ENCODE measurements at places on chromosomes 1 and 21.

DNA sequence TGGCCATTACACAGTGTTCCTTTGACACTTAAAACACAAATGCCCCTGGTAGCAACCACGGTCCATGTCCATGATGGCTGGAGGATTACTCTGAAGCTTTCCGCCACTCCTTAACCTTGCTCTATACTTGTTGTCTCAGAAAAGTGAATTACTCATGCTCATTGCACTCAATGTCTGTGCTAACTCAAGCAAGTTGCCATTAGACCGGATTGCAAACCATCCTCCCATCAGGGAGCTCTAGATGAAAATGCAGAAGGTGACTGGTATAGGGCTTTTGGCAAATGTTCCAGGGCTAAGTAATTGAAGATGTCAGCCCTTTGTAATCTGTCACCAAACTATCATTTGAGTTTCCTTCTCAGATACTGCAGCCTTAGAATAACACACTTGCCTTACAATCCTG is 1288.3 kb upstream of the B3GALT2 start:
- no peak for DNase-seq

DNA sequence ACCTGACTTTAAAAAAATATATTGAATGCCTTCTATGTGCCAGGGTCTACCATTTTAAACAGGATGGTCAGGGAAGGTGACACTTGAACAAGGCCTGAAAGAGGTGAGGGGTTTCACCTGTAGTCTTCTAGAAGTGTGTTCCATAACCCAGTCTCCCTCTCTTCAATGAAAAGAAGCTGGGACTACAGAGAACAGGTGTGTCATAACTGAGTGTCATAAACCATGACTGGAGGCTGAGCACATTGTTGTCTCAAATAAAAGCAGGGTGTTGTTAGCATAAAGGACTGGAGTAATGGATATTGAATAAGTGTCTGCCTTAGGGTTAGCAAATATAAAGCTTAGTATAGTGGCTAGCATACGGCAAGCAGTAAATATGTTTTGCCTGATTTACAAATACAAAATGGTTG is 65.4 kb downstream of the SYDE2 start:
- peak; percentile 75 for DNase-seq

DNA sequence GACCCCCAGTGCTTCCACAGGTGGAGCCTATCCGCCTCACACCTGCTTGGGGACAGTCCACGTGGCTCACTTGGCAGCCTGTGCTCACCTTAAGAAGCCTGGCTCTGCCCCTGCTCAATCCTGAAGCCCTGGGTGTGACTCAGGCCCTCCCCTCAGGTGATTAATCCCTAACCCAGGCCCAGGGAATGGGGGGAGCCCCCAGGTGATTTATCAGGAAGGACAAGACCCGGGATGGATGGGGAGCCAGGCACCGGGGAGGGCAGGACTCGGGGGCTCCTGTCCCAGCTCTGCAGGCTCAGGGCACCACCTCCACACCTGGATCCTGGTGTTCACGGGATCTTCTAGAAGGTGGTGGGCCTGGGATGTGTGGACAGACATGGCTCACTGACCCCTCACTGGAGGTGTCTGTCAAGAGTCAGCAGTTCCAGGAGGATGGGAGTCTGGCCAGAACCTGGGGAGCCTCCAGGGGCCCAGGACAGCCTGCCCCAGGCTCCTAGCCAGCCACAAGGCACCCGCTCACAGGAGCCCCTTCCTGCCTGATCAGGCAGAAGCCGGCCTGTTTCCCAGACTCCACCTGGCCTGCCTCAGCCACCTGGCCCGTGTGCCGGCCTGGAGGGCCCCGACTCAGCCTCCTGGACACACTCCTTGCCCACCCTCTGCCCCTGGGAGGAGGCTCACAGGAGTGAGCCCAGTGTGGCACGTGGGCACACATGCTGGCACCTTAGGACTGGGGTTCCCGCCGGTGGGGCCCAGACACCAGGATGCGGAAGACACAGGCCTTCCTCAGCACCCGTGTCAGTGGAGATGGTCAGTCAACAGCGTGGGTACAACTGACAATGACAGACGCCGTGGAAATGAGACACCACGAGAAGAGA is 38.6 kb upstream of the COL6A1 start:
- no peak for DNase-seq

DNA sequence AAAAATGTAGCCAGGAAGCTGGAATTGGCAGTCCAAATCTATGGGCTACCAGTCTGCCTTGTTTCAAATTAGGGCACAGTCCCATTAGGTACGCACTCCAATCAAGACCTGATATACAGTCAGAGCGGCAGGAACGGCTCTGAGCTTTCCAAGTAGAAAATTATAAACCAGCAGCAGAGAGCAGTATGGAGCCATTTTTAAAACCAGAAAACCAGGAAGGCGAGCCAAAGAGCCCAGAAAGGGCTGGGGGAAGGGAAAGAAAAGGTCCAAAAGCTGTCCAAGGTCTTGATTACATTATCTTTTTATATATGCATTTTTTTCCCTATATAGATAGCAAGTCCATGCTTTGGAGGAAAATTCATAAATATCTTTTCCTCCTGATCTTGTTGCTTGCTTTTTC is 719.0 kb downstream of the RWDD3 start:
- peak; percentile 36 for DNase-seq

GRCh38 chr1:55725378-55725777 is 510.2 kb upstream of the USP24 start:
- DNase-seq, result no peak

DNA sequence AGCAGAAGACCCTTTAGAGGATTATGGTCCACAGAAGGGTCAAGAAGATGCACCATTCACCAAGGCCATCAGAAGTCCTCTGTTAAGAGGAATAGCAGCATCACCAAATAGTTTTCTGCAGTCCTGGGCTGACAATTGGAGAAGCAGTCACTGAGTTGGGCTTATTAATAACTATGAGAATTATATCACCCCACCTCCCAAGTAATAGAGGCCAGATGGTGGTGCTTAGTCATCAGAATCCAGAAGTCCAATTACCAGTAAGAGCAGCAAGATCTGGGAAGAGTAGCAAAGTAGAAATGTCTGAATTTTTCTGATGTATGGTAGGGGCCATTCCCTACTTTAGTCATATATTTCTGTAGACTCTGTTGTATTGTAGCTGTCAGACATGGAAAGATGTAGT is 6.1 kb upstream of the PSMA5 start:
- DNase-seq, result no peak

DNA sequence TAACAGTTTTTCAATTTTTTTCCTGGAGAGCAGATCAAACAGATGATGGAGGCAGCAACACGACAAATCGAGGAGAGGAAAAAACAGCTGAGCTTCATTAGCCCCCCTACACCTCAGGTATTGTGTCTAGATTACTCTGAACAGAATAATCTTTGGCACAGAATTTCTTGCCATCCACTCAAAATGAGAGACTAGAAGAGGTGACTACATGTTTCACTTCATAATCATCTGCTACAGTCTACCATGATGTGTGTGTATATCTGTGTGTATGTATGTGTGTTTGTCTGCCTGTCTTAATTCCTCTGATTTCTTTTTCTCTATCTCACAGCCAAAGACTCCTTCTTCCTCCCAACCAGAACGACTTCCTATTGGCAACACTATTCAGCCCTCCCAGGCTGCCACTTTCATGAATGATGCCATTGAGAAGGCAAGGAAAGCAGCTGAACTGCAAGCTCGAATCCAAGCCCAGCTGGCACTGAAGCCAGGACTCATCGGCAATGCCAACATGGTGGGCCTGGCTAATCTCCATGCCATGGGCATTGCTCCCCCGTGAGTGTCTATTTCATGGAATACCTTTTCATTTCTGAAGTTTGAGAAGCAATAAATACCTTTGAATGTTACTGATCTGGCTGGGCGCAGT is 11.4 kb downstream of the PRPF3 start:
- DNase-seq, result no peak

- DNase-seq, result no peak
Observed at GRCh38 chr1:54317084-54317483, 89.1 kb downstream of the SSBP3 start.

GRCh38 chr21:41222247-41223068 is 54.5 kb downstream of the BACE2 start:
- DNase-seq, result no peak

- no peak for DNase-seq
Observed at GRCh38 chr1:115560027-115560426, 81.7 kb upstream of the VANGL1 start.

DNA sequence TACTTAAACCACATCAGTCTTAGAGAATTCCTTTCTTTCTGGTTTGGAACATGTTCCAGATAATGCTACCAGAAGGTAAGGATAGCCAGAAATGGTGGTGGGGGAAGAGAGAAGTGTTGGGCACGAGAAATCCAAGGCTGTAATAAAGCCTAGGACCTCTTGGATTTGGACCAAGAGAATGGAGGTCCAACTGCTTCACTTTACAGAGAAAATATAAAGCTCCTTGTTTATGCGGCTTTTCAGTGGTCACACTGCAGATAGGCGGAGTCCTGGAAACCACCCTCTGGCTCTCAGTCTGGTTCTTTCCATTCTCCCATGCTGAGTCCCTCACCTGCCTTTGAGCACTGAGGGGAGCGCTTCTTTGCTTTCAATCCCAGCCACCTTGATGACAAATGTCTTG is 87.8 kb downstream of the ADCY10 start:
- no peak for DNase-seq

DNA sequence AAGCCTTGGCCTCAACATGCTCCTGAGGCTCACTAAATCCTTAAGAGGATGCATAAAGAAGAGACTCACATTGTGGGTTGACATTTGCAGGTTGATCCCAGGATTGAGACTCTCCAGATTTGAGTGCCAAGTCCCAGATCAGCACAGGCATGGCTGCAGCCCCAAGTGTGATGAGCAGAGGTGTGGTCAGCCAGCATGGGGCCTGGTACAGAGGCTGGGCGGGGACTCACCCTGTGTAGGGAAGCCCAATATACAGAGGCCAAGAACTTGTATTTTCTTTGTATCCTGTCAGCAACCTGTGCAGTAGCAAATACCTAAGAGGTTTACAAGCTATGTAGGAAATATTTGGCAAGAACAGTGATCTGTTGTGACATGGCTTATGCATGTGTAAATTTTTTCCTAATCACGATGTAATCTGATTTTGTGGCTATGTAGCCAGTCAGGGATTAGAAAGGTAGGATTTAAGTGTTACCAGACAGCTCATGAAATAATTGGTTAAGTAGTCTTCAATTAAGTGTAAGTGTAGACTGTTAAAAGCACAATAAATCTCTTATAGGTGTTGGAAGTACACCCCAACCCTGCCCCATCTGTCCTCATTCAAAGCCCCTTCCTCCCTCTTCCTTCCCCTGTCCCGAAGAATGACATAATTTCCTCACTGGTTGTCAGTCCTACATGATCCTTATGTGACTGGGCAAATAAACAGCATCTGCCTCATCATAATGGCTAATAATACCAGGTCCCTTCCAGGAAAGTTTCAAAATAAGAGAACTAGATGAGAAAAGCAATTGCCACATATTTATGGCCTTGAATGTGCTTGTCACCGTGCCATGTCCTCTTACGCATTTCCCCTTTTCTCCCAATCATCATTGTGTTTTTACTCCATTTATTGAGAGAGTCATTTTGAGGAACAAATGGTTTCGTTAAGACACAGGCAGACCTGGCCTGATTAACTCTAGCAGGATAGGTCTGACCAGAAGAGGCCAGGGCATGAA is 120.9 kb downstream of the HLX start:
- DNase-seq, result no peak

- DNase-seq, result no peak
Observed at GRCh38 chr1:26831546-26832248, 5.2 kb downstream of the ZDHHC18 start.

DNA sequence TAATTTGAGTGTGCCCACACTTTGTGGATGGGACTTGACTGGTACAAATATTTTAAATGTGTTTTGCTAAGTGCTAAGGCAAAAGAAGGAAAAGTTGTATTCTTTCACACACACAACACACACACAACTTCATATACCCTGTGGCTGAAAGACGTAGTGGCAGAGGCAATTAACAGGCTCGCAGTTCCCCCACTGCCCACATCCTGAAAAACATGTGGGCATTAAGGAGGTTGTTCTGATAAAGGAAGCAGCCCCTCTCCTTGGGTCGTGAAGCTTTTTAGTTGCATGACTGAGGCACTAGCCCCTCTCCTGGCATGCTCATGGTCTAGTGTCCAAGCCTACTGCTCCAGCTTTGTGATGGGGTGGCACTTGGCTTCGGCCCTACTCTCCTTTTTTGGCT is 14.3 kb upstream of the ADAM30 start:
- no peak for DNase-seq

DNA sequence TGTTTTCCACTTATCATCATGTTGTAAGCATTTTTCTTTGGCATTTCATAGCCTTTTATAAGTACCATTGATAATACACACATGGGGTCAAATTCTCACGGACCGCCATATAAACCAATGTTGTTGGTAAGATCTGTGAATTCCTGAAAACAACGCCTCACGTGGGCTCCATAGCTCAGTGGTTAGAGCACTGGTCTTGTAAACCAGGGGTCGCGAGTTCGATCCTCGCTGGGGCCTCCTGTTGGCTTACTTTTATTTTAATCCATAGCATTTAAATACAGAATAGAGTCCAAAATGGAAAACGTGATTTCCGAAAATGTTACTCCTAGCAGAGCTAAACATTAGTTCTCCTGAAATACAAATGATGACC is 83.1 kb downstream of the HHIPL2 start:
- DNase-seq, result no peak

DNA sequence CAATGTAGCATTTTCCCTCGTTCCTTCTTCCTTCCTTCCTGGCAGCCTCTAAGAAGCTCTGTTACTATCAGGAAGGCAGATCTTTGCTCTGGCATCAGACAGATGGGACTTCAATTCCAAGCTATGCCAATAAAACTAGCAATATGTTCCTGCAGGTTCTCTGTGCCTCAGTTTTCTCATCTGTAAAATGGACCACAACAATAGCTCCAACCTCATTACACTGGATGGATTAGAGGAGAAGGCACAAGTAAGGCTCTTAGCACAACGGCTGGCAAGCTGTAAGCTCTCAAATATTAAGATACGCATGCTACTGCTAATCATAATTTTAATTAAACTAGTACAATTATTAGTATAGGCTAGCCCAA is 27.2 kb downstream of the RRAGC start:
- no peak for DNase-seq

- DNase-seq, result no peak
Observed at GRCh38 chr21:26709090-26709489, 136.0 kb upstream of the CYYR1 start.

DNA sequence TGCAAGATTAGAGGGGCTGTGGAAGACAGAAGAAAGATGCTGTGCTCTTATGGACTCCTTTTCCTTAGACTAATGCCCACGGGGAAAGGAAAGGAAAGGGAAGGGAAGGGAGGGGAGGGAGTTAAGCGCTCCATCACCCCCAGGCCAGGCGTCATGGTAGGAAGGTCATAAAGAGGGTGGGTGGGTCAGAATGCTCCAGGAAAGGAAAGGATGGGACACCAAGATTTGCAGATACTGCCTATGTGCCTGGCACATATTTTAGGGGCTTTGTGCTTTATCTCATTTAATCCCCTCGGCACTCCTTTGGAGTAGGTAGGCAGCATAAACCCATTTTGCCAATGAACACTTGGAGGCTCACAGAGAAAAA is 41.4 kb downstream of the MAB21L3 start:
- no peak for DNase-seq

DNA sequence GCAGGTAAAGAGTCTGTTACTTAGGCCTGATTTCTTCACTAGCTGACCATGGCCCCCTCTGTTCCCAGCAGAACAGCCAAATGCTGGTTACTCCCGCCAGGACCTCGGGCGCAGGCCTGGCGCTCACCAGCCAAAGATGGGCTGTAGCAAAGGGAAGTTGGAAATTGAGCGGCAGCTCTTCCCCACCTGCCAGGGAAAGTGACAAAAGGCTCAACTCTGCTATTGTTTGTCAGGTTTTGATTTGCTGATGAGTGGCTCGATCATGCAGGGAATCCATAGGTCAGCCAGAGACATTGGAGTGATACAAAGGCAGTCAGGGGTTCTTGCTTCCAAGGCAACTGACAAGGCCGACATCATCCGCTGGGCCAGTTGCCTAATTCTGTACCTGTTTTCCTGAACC is 120.1 kb downstream of the ASTN1 start:
- no peak for DNase-seq
